Osteocyte (in vitro differentiated cells): ENCODE measurements at places on chromosomes 5 and 9. TPM values are rescaled to one million over a fixed set of nuclear protein-coding genes. Genes with fewer than 3 reads are reported as not detected.

DNA sequence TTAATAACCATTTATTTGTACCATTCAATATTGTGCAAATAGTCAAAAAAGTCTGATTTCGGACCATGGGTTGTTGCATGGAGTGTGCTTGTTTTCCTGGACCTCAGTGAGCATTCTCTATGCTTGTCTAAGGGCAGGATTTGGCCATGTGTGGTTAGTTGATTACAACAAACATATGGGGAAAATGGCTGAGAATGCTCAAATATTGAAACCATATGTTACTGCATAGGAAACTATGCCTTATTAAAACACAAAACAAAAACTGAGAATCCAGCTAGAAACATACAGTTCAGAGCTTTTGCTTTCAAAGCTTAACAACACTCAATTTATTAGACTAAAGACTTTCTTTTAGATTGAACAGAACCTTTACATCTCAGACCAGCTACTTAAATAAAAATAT is 928.3 kb downstream of the NR2F1-AS1 start:
- H3K4me1 ChIP-seq, result peaks cover 21% of the 10 kb centered on the region
- peak overlapping the region; percentile 83 for H3K27ac ChIP-seq
- no peak for DNase-seq
- peaks cover 2% of the 10 kb centered on the region for H3K36me3 ChIP-seq
- H3K27me3 ChIP-seq, result no peaks in the 10 kb centered on the region

DNA sequence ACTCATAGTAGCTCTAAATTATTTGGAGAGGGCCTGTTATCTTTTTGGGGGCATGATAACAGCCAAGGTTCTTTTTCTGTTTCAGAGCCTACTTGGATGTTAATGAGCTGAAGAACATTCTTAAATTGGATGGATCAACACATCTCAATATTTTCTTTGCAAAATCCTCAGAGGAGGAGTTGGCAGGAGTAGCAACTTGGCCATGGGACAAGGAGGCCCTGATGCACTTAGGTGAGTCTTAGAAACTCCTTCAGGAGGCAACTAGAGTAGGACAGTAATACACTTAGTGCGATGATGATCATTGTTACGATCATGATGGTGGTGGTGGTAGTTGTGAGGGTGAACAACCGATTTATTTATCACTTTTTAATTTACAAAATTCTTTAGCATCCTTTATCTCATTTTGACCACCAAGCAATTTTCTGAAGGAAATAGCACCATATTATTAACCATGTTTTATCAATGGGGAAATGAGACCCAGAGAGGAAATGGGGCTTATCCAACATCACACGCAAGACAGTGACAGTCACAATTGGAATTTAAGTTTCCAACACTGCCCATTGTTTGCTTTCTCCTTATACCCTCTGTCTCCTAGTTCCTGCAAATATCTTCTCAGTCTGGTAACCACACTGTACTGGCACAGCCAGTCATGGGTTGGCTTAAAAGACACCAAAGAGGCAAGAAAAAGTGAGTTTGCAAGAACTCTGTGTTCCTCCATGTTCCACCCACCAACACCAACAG is 54.0 kb downstream of the PAPPA start:
- H3K27me3 ChIP-seq, result no peaks in the 10 kb centered on the region
- H3K4me3 ChIP-seq, result no peak overlapping the region
- peaks cover 69% of the 10 kb centered on the region for H3K4me1 ChIP-seq
- H3K36me3 ChIP-seq, result peaks cover 68% of the 10 kb centered on the region

DNA sequence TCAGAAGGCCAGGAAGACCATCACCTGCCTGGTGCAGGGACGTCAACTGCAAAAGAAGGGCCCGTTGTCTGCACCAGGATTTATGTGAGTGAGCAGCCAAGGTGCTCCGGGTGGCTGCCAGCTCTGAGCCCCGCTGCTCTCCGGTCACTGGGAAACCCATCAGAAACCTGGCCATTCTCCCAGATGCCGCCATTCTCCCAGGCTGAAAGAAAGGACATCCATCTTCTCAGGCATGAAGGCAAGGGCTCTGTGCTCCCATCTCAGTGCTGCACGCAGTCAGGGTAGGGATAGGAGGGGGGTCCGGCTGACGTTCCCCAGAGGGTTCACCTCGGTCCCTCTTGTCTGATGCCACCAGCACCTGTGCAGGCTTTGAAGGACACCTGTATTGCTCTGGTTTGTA is 158.4 kb downstream of the ERCC6L2 start:
- H3K4me1 ChIP-seq, result peaks cover 19% of the 10 kb centered on the region
- H3K27me3 ChIP-seq, result peaks cover 2% of the 10 kb centered on the region
- no peak for DNase-seq
- H3K4me3 ChIP-seq, result no peak overlapping the region
- H3K36me3 ChIP-seq, result no peaks in the 10 kb centered on the region

Gene ZNF618
- total RNA-seq, result 35.1 and 36.8 TPM in 2 replicates

Gene DOCK8
- not detected in 2 replicates for total RNA-seq

Gene LTC4S
- total RNA-seq, result 1.1 and 2.4 TPM in 2 replicates

Gene FGF1
- total RNA-seq, result 0.73 and 1.5 TPM in 2 replicates

Gene CTXN3
- total RNA-seq, result not detected in 2 replicates
